Activated CD4-positive, alpha-beta T cell treated with anti-CD3 and anti-CD28 coated beads, Interleukin-2, amount 10 ng/mL, durations not matched to agents 7 days and 5 days (primary cell): ENCODE measurements at places on chromosomes 3 and 15. TPM values are rescaled to one million over a fixed set of nuclear protein-coding genes. Genes with fewer than 3 reads are reported as not detected.

The GOLGA6B gene
- total RNA-seq = not detected

The IL17RC gene
- 0.52 TPM for total RNA-seq

The GRAMD1C gene
- total RNA-seq = 0.29 TPM

The FES gene
- total RNA-seq = 10.7 TPM

The IMPG2 gene
- total RNA-seq = 0.37 TPM

The SELENOS gene
- 29.7 TPM for total RNA-seq

The SETD2 gene
- 48.3 TPM for total RNA-seq

The MYO5A gene
- 34.5 TPM for total RNA-seq

The ALDH1A3 gene
- total RNA-seq = not detected

The ADAMTS17 gene
- total RNA-seq = 5.0 TPM

GRCh38 chr15:61050844-61051568 is 178.1 kb downstream of the RORA start:
- no peak for DNase-seq

- DNase-seq = no peak
Measured at GRCh38 chr3:123533554-123534159, 51.2 kb downstream of the HACD2 start.

- peak; percentile 61 for DNase-seq
Measured at GRCh38 chr3:108602249-108602934, 12.9 kb downstream of the DZIP3 start.

DNA sequence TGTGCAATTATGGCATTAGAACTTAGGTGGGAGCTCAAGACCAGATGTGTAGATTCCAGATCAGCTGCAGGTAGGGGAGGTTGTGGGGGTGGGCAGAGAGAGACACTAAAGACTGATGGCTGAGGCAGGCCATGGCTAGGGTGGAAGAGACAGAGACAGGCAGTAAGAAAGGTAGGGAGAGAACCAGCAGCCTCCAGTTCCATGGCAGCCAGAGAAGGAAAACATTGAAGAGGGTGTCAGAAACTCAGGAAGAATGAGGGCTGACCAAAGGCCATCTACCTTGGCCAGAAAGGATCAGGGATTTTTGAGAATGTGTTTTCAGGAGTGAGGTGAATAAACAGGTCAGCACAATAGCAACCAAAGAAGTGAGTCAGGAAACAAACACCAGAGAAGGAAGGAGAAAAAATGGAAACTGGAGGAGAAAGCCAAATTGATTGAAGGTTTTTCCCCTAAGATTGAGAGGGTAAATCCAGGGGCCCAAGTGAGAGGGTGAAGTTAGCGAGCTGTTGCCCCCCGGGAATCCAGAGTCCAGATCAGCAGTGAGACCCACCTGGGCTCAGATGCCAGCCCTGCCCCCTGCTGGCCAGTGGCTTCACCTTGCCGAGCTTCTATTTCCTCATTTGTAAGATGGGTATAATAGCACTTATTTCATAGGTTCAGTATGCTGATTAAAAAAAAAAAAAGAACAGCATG is 41.0 kb downstream of the ABHD2 start:
- peak; percentile 51 for DNase-seq

GRCh38 chr3:8756671-8757070 is 12.7 kb downstream of the OXTR start:
- DNase-seq = no peak

- no peak for DNase-seq
Measured at GRCh38 chr3:197371591-197372046, 73.2 kb upstream of the DLG1 start.

- DNase-seq = no peak
Measured at GRCh38 chr3:144809380-144809779, 837.8 kb downstream of the DIPK2A start.

GRCh38 chr3:48270306-48270705 is 29.4 kb downstream of the ZNF589 start:
- DNase-seq = no peak

DNA sequence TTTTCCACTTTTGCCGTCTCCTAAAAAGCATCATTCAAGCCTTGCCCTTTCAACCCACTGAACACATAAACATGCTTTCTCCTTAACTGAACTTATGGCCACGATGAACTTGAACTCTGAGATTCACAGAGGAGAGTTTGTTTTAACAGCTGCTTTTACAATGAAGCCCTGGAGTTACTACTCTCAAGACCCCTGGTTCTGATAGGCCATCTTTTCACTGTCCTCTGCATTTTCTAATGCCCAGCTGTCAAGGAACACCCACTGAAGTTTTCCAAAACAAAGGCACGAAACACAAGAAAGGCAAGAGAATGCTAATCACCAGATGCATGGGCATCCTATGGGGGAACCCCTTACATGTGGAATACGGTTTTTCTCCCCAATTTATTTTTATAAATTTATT is 100.8 kb downstream of the ADAMTS9 start:
- no peak for DNase-seq

- no peak for DNase-seq
Measured at GRCh38 chr3:194720048-194720447, 34.4 kb downstream of the FAM43A start.

GRCh38 chr15:85318048-85318731 is 62.2 kb upstream of the AKAP13 start:
- DNase-seq = peak; percentile 36

DNA sequence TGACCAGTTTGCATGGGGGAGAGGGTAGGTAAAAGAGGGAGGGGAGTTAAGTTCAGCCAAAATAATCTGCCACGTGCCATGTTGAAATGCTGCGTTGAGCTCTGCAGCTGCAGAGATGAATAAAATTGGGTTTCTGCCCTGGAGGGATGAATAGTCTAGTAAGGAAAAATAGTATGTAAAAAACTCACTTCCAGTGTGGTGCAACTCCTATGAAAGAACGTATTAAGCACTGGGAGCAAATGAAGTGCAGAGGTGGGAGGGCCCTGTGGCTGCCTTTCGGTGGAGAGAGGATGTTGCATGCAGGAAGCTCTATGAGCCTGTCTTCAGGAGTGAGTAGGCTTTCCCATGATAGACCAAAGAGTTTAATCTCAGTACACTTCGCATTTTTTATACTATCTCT is 8.6 kb downstream of the CEP63 start:
- DNase-seq = no peak

GRCh38 chr3:44584646-44585501 is at the start of gene ZNF660:
TSS of gene ZNF660 (plus strand) at chr3:44584964. CDS start at chr3:44594194, 9,230 bp downstream.
- DNase-seq = no peak

DNA sequence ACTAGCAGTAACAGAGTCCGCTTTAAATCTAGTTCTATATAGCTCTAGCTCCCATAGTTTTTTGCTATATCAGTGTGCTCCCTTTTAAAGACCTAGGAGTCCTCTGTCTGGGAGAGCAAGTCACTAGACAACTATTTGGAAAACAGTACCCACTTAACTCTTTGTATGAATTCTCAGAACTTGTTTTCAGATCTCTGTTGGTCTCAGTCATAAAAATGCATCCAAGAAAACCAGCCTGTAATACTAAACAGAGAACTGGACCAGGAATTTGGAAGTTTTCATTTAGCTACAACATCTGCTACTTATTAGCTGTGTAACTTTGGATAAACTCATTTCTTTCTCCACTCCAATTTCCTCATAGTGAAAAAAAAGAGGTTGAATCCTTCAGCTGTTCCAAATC is 56.9 kb upstream of the C3orf49 start:
- no peak for DNase-seq

GRCh38 chr3:14133188-14133800 is 8.4 kb downstream of the TMEM43 start:
- DNase-seq = no peak

GRCh38 chr15:68175526-68175925 is 29.6 kb downstream of the CALML4 start:
- no peak for DNase-seq
